ENCODE measurements at places on chromosomes 5 and 9.
A peak's percentile ranks its signal among the peaks of the same experiment; 100 is the strongest.

- DNase-seq = no peak
Measured at GRCh38 chr5:89315286-89316100, 432.5 kb upstream of the MEF2C start.

DNA sequence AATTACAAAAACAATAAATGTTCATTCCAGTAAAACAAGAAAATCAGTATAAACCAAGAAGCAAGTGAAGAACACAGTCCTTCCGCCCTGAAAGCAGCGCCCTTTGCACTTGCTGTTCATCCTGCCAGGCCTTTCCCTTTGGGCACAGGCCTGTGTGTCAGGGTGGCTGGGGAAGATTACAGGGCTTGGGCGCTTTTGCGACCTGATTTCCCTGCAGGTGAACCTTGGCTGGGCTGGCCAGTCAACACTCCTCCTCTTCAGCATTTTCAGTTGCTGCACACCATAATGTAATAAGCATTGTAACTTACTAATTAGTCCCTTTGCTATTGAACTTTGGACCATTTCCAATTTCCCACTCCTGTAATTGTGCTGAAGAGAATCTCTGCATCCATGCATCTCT lies 38.6 kb upstream of the TDRD7 start:
- no peak for DNase-seq

- DNase-seq = no peak
Measured at GRCh38 chr5:55151923-55152842, 7.8 kb upstream of the GPX8 start.

DNA sequence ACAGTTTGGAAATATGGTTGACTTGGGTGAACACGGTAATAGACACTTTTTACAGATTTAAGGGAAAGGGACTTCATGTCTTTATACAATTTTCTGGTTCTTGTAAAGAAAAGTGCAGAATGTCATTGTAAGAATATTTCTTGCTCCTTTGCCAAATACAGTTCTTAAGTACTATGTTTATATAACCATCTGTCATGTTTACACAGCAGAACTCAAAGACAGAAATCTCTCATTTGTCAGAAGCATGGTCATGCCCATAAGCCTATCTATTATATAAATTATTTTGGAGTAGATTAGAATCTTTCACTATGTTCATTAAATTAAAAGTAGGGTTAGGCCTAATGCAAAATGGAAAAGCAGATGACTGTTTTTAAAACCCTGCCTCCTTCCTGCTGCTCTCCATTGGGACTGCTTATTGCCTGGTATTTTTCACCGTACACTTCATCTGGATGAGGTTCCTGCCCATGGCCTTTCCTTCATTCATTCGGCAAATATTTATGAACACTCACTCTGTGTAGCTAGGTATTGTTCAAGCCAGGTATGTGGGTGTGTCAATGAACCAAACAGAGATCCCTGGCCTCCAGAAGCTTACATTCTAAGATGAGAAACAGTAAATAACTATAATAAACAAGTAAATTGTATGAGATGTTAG lies 558.1 kb downstream of the NR2F1-AS1 start:
- no peak for DNase-seq

GRCh38 chr9:33264003-33264472 lies 470 bp downstream of the BAG1 start:
- peak; percentile 48 for DNase-seq

- no peak for DNase-seq
Measured at GRCh38 chr5:173796721-173797495, 91.2 kb upstream of the CPEB4 start.

GRCh38 chr5:176894298-176894697 lies 4.8 kb downstream of the HK3 start:
- DNase-seq = no peak

GRCh38 chr9:108618906-108619550 lies 236.8 kb downstream of the ACTL7B start:
- no peak for DNase-seq

- DNase-seq = no peak
Measured at GRCh38 chr5:81354093-81354492, 39.8 kb downstream of the ACOT12 start.

Measured in activated T-cell treated with anti-CD3 and anti-CD28 coated beads, Interleukin-2, amount 50 U/mL, for 1 hour (primary cell).